Right renal pelvis (tissue), 4 donors: ENCODE measurements at places on chromosomes 7 and 10.
A peak's percentile ranks its signal among the peaks of the same experiment; 100 is the strongest.

DNA sequence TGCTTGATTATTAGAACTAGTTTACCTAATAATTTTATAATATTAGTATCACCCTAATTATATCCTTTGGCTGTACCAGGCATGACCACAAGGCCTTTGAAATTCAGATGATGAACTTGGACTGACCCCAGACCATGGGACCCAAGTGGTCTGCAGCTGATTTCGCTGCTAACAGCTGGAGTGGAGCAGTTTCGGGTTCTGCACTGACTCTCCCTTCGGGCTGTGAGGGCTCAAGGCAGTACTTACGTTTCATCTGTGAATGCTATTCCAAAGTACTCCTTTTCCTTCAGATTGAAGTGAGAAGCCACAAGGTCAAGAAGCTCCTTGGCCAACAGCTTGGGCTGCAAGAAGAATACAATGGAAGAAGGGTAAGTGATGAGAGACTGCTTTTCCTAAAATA is 223.8 kb downstream of the PRPF18 start:
- DNase-seq, result no peak

- DNase-seq, result no peak
Observed at GRCh38 chr10:77392851-77393250, 244.8 kb downstream of the KCNMA1 start.

- no peak for DNase-seq
Observed at GRCh38 chr10:29255104-29255503, 33.8 kb upstream of the LYZL1 start.

- peak; percentile 44 for DNase-seq
Observed at GRCh38 chr7:77799078-77799964, 748 bp downstream of the PHTF2 start.
